ENCODE measurements at places on chromosomes 16 and 17. TPM values are rescaled to one million over a fixed set of nuclear protein-coding genes. Genes with fewer than 3 reads are reported as not detected.
A peak's percentile ranks its signal among the peaks of the same experiment; 100 is the strongest.

GRCh38 chr16:84925092-84925772, 86.1 kb downstream of the ZDHHC7 start:
- peak; percentile 40 for DNase-seq

- DNase-seq = no peak
Measured at GRCh38 chr17:76579281-76579680, 6.4 kb downstream of the ST6GALNAC2 start.

DNA sequence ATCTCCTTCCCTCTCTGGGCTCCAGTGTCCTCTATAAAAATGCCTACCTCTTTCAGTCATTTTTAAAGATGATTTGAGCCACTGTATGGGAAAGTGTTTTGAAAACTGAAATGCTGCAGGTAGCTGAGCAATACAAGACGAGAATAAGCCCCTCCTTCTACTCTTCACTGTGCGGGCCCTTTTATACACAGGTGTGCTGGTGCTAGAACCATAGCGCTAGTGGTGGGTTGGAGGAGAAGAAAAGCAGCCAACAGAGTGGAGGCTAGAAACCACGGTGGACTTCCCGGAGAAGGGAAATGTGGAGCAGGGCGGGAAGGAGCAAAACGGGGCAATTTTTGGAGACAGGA, 58.2 kb upstream of the DLX4 start:
- no peak for DNase-seq

GRCh38 chr16:58027916-58028455, 2.4 kb downstream of the MMP15 start:
- no peak for DNase-seq

SEZ6L2 gene
- 6.4 TPM for total RNA-seq

GRCh38 chr17:79105937-79106336, 31.3 kb downstream of the ENGASE start:
- no peak for DNase-seq

GRCh38 chr16:5415123-5415522, 317.5 kb upstream of the EEF2KMT start:
- DNase-seq = no peak

LRRC75A gene
- total RNA-seq = 0.51 TPM

DNA sequence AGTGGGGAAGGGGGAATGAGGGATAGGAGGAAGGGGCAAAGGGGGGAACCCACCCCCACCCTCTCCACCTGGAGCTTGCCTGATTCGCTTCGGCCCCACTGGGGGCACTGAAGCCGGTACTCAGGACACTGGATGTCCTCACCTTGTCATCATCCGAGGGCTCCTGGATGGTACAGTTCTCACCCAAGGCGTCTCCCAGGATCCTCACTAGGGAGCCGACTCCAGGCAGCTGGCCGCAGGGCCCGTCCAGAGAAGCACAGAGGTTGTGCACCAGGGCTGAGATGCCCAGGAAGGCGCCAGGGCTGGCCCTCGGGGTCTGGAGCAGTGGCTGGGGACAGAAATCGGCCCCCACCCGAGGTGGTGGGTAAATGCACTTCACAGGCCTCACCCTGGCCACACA, 92.3 kb downstream of the LITAF start:
- DNase-seq = no peak

GPR179 gene
- total RNA-seq = 0.05 TPM

DNA sequence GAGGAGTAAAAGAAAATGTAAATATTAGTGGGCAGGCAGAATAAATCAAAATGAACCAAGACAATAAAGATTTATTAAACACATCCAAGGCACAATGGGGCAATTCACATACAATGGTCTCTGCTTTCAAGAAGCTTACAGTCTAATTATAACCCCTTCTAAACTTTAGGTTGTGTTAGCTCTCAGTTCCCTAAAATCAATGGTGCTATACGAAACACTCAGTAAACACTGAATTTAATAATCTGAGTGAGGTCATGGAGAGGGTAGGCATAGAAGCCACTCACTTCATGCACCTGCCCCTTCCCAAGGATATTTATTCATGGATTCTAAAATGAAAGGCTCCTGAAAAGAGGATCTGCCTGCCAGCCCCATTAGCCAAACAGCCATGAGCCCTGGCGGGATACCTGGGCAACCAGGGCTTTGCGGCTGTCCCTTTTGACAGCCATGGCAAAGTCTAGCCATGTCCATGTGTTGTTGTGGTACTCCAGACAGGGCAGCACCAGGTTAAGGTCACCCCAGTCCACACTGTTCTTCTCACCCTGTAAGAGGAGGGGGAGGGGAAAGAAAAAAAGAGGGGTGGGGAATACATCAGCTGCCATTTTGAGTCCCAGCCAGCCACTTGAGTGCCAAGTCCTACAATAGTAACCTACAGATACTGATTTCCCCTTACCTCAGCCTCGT, 1.4 kb upstream of the RSKR start:
- DNase-seq = peak; percentile 77

Data from myocyte (in vitro differentiated cells).